ENCODE measurements at places on chromosomes 2 and 18.

GRCh38 chr18:59127047-59127446 lies 12.6 kb upstream of the SEC11C start:
- no peak for DNase-seq

- DNase-seq = no peak
Measured at GRCh38 chr2:234971496-234971895, 19.7 kb downstream of the SH3BP4 start.

- no peak for DNase-seq
Measured at GRCh38 chr2:13558368-13558767, 841.6 kb downstream of the TRIB2 start.

GRCh38 chr2:12057436-12058166 lies 311.2 kb downstream of the LPIN1 start:
- DNase-seq = peak; percentile 89

GRCh38 chr2:194709840-194710239 lies 947.2 kb upstream of the SLC39A10 start:
- no peak for DNase-seq

DNA sequence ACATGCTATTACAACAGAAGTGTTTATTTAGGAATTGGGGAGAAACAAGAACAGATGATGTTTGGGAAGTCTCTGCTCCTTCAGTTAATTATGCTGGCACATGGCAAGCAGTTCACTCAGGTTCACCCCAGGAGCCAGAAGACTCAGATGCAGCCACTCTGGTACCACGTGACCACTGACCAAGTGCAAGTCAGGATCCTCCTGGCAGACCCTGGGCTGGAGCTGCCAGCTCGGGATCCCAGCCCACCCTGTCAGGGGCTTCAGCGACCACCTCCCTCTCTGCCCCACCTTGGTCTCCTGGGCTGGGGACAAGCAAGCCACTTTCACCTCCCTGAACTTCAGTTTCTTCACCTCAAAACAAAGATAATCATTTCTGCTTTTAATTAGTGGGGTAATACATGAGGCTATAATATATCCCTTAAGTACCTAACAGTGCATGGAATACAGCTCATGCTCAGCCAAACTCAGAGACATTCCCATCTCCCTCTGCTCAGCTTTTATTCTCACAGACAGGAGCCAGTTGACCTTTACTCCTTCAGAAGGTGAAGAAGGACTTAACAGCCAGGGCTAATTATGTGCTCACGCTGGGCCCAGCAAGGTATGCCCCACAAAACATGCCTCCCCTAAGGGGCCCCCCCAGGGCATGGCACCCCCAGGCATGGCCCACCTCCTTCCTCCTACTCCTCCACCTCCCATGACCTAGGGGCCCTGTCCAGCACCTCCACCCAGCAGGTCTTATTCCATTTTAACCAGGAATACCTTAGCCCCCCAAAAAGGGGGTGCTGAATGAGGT lies 11.8 kb downstream of the CRACDL start:
- DNase-seq = no peak

Data from GM12878 (cell line).